ENCODE measurements at places on chromosomes 1 and 21.

DNA sequence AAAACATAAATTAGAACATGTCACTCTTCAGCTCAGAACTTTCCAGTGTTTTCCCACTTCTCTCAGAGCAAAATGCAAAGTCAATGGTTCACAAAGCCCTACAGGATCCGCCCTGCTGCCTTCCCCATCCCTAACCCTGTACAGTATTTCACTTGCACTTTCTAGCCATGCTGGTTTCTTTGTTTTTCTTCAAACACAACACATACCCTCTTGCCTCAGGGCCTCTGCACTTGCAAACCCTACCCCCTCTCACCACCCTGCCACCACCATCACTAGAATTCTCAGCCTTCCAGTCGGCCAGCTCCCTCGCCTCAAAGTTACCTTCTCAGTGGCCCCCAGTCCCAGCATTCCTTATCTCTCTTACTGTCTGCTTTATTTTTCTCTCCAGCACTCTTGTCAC is 17.6 kb downstream of the TEX35 start:
- no peak for DNase-seq

- DNase-seq, result no peak
Observed at GRCh38 chr1:228905701-228906101, 170.4 kb downstream of the RHOU start.

- DNase-seq, result no peak
Observed at GRCh38 chr1:90977522-90977921, 44.3 kb downstream of the ZNF644 start.

- no peak for DNase-seq
Observed at GRCh38 chr1:177937931-177938330, 31.9 kb downstream of the SEC16B start.

GRCh38 chr1:245039196-245039595 is 115.6 kb upstream of the KIF26B start:
- no peak for DNase-seq

DNA sequence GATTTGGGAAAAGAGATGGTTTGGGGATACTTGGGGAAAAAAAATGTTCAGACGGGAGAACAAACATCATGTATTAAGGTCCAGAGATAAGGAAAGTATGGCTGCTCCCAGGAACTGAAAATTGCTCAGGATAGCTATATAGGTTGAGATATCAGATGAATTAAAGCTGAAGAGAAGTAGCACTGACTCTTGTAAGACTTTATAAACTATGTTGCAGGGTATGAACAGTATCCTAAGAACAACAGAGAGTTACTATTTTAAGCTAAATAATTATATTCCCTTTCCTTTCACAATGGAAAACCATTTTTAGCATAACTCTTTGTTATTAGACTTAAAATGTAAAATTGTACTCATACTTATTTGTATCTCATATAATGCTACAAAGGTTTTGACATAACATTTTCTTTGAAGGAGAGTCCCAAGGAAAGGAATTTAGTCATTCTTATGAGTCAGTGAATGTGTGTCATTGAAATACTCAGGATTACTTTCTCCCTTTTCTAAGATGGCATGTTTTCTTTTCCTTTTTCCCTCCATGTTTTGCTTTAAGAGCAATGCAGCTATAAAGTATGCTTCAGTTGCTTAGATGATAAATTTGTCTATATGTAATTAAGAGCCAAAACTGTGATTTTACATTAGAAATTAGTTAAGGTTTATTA is 139.4 kb upstream of the KIAA1614 start:
- no peak for DNase-seq

- no peak for DNase-seq
Observed at GRCh38 chr1:85022700-85023099, 25.6 kb downstream of the MCOLN3 start.

DNA sequence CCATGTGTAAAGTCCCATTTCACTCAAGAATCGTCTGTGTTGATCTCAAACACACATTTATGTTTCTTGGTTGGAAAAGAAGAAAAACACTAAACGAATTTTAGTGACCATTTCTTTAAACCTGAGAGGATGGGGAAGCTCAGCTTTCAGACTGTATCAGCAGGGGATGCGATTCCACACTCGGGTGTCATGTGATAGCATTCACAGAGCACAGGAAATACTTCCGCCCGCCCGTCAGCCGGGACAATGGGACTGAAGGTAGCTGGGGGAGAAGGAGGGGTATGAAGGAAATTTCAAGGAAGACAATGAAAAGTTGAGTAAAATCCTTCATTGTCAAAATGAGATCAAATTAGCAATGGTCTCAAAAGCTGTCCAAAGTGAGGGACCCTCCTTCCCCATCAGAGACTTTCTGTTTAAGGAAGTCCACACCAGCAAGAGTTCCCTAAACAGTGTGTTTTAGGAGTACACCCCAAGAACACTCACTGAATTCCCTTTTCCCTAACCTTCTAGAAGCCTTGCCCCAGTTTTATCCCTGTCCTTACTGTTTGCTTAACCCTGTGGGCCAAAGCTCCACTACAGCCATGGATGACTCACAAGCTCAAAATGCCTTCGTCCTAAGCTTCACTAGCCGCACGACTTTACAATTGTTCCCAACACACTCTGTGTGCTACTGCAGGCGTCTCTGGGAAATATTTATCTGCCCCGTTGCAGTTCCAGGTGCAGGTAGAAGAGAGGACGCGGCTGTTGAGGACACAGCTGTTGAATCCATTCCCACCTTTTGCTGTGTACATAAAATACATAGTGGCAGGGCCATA is 51.4 kb upstream of the SIM2 start:
- no peak for DNase-seq

DNA sequence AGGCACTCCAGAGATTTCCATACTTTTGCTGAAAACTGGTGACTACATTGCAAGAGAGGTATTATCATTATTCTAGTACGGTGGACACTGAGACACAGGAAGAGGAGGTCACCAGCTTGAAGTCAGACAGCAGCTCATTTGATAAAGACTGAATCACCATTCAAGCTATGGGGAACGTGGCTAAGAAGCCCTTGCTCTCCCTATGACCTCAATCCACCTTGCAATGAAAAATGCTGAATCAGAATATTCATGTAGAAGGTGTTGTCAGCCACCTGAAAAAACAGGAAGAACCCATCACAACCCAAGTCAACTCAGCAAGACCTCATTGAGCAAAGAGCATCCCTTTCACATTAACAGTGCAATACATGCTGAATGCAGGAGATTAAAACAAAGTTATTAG is 59.0 kb upstream of the FGGY start:
- DNase-seq, result no peak

- DNase-seq, result no peak
Observed at GRCh38 chr1:100518023-100518422, 19.9 kb upstream of the GPR88 start.

DNA sequence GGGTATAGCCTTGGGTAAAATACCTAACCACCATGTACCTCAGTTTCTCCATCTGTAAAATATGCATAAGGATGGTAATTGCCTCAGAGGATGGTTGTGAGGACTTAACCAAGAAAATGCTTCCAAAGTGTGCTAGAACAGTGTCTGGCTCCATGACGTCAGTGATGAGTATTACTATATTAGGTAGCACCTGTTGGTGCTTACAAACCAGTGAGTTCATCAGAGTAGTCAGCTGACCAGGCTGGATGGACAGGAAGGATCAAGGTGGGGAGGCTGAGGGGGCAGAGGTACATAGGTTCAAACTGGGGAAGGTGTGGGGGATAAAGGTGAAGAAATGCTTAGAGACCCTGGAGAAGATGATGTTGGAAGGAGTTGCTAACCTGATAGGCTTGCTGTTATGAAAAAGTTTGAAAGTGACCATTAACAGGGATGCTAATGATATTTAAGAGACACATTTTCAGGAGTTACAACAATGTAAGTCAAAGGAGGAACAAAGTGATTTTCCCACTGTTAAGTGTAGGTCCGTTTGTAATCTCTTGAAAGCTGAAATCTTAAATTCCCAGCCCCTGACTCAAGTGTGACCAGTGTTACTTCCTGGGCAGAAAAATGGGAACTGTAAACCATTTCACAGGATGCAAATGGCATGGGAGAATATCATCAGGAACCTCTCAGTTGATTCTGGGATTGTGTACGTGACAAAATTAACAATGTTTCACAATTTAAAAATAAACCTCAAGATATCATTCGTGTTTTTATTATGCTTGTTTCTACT is 4.4 kb downstream of the NTPCR start:
- DNase-seq, result no peak

GRCh38 chr1:164563721-164564360 is 4.9 kb downstream of the PBX1 start:
- DNase-seq, result no peak

DNA sequence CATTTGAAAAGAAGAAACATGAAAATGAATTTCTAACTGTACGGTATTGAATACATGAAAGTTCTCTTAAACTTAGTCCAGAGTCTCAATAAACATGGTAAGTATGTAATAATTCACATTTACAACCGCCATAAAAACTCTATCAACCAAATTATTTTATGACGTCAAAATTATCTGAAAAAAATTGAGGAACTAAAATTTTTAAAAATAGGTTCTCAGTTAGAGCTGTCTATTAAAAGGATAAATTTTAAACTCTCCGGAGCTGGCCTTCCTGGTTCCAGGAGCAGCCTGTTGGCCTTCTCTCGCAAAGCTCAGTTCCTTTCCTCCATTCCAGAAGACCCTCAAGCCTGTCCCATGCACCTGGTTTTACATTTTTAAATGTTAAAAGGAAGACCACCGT is 18.7 kb upstream of the ETS2 start:
- no peak for DNase-seq

- DNase-seq, result no peak
Observed at GRCh38 chr1:107942814-107943213, 22.2 kb downstream of the VAV3 start.

GRCh38 chr1:43447891-43448708 is 5.6 kb downstream of the HYI start:
- DNase-seq, result no peak

GRCh38 chr1:183914276-183914675 is 109.4 kb downstream of the RGL1 start:
- no peak for DNase-seq

Measured in stimulated activated CD8-positive, alpha-beta memory T cell treated with anti-CD3 and anti-CD28 coated beads, Interleukin-4, amount 100 ng/mL, for 1 hour (primary cell).